ENCODE measurements at places on chromosomes 4 and X.

DNA sequence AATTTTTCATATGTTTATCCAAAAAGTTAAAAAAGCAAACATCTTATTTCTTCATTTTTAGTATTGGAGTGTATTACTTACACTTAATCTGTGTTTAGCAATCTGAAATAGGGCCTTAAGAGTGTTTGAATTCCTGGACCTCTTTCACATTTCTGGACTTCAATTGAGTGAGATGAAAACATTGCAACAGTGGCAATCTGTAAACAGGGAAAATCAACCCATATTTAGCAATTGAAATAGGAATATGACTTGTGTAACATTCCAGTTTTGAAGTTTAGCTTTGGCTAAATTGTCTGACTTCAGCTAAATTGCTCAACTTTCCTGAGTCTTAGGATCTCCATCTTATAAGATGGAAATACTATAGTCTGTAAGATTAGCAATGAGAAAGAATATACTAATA lies 34.6 kb upstream of the FHL1 start:
- DNase-seq: no peak

DNA sequence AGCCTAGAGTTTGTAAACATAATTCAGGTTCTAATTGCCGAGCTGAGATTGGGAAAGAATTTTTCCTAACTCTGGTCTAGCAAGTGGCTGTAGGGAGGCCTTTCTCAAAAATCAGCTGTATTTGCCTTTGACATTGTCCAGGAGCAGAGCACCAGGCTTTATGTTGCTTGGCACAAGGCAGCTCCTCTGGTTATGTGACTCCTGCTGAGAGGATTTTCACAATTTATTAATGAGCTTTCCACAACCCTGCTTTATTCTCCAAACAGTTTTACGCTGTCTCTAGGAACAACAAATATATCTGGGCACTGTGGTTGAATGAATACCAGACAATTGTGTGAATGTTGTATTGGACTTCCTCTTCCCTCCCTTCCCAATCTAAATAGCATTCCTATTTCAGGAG lies 14.9 kb downstream of the LSM6 start:
- no peak for DNase-seq

- DNase-seq: no peak
These were observed 32.9 kb upstream of the TET2 start for GRCh38 chr4:105113800-105114199.

DNA sequence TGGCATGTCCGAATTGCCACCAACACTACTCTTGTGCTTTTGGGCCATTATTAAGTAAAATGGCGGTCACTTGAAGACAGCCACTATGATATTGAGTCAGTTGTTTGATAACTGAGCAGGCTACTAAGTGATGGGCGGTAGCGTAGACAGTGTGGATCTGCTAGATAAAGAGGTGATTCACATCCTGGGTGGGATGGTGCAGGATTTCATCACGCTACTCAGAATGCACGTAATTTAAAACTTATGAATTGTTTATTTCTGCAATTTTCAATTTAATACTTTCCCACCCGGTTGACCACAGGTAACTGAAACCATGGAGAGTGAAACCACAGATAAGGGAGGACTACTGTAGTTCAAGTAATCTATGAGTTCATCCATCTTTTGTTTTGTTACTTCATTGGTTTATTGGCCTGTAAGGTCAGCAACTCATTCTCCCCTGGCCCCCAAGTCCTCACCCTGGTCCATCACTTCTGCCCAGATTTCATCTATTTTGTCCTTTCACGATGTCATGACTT lies 2.9 kb downstream of the ARAF start:
- DNase-seq: no peak

- DNase-seq: peak; percentile 88
These were observed 482 bp upstream of the CDS1 start for GRCh38 chr4:84582302-84582987.

- DNase-seq: no peak
These were observed 295.4 kb downstream of the BCOR start for GRCh38 chrX:39802354-39802753.

DNA sequence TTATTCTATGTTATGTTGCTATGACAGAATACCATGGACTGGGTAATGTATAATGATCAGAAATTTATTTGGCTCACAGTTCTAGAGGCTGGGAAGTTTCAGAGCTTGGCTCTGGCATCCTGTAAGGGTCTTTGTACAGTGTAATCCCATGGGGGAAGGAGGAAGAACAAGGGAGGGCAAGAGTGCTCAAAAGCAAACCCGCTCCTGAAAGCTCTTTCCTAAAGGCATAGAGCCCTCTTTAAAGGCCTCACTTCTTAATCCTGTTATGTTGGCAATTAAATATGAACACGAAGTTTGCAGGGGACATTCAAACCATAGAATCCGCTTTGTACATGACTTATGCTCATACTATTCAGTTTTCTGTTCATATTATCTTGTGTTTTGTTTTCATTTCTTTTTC lies 191.3 kb upstream of the CTSO start:
- DNase-seq: no peak

DNA sequence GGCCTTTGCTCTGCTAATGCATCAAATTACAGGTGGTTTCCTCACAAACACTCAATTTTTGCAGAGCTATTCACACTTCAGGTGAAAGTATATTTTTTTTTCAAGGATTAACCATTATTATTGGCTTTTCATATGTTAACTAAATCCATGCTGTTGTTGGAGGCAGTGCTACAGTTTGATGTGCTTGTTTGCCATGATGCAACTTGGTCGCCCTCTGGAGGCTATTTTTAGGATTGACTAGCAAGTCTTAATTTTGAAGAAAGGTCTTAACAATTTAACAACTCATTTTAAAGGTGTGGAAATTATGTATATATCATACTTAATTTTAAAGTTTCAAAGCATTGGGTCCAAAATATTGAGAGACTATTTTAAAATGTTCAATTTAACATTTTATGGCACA lies 168.8 kb upstream of the FAM47A start:
- peak; percentile 0 for DNase-seq

DNA sequence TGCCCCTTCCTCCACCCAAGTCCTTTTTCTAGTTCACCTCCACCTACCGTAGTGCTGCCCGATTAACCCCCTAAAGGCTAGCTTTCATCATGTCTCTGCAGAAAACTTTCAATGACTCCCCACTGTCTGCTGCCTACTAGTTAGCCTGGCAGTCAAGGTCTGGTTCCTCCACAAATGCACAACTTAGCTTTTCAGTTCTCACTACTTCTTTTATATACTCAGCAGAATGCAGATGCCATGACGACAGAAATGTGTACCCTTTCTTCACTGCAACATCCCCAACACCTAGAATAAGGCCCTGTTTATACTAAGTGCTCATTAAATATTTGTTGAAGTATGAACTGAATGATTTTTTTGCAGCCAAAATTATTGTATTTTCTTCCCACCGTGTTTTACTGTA lies 30.9 kb upstream of the RASGEF1B start:
- DNase-seq: no peak

DNA sequence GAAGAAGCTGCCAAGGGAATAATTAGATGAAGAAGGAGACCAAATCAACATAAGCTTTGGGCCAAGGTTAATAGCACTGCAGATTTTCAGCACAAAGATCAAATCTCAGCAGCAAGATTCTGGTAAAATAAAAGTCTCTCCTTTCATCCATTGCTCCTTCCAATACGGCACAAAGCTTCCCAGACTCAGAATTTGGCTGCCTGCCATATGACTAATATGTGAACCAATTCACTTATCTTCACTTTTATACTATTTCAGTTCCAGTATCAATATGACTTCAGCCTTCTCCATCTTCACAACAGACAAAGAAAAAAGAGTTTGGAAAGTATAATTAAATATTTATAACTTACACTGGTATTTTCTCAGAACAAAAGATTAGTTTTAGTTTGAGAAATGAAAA lies 978.3 kb upstream of the GRID2 start:
- no peak for DNase-seq

- no peak for DNase-seq
These were observed 30.6 kb upstream of the MCF2 start for GRCh38 chrX:139738581-139738980.

DNA sequence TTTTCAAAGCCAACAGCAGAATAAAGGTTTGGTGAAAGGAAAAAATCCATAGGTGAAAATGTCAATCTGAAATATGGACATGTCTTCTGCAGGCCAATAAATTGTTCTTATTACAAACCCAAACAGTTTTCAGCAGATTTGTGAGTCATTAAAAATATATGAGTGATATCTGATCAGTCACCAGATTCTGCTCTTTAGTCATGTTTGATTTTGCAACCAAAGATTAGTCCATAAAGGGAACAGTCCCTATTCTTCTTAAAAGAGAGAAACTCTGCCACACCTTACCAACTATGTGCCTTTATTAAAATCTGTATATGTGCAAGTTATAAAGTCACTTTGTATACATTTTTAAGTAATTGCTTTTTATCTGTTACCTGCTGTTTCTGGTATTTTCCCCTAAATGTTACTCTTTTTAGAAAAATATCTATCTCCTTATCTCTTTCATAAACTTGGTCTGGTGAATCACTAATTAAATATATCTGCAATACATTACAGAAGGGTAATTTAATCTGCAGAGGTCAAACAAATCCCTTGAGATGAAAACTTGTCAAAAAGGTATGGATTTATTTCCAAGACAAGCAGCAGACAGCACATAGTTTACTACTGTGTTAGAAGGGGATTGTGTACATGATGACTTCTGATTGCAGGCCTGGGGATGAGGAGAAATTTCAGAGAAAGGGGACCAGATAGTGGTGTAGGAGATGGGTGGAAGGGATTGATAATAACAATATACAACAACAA lies 322.9 kb upstream of the NWD2 start:
- no peak for DNase-seq

GRCh38 chrX:150504397-150505182 lies 63.8 kb upstream of the MTM1 start:
- DNase-seq: no peak

GRCh38 chr4:41155194-41155830 lies 59.0 kb downstream of the APBB2 start:
- no peak for DNase-seq

DNA sequence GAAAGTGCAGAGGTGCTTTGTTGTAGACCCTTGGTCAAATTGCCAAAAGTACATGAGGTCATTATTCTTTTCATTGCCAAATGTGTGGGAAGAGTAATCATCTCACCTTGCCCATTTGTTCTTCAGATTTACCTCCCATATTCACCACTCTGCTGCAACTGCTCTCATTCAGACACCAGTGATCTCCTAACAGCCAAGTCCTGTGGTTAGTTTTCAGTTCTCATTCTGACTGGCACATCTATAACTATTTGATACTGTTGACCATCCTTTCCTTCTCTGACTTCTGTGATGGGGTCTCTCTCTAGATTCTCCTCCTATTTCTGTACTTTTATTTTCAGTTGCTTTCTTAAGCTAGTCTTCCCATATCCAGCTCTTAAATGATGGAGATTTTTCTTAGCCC lies 39.8 kb downstream of the GRIA3 start:
- DNase-seq: no peak

DNA sequence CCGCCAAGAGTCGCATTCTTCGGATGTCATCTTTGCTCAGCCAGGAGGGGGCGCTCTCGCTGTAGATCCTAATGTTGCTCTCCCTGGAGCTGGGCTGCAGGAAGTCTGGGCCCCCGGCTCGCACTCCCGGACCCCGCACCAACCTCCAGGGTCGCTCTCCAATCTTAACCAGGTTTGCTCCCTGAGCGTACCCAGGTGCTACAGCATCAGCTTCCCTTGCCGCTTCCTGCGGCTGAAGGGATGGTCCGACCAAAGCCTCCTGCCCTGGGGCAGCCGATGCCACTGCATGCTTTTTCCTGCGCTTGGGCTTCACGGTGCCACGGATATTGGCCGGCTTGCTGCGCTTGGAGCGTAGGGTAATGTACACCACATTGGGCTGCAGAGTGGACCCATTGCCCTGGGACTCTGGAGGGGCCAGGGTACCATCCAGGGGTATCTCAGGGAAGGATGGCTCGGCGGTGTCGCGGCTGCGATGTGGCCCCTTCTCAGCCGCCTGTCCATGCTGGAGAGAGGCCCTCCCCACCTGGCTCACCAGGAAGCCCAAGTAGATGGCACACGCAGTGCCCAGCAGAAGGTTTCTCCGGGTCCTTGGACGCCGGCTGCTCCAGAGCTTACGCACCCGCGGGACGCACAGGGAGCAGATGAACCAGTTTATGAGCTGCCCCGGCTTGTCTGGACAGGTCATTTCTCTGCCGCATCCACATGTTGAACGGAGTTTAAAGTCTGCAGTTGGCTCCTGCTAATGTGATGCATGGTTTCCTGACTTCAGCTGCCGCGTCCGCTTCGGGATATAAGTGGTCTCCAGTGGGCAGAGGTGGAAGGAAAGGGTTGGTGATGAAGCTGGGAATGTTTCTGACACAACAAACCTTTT lies 1.9 kb downstream of the GASK1B start:
- no peak for DNase-seq

- DNase-seq: no peak
These were observed 16.0 kb downstream of the ARSD start for GRCh38 chrX:2913118-2913517.

DNA sequence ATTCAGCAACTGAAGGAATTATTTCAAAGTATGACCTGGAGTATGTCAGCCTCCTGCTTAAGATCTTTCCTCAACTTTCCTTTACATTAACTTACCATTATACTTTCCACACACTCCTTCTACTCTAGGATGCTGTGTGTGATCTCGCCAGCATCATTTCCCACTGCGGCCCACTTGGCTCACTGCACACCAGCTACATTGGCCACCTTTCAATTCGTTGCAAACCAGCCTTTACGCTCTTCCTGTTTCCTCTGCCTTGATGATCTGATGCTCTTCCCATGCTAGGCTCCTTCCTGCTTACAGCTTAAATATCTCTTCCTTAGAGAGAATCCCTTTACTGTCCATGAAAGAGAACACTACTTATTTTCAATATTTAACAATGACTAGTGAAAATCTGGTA lies 95.1 kb downstream of the GPM6A start:
- DNase-seq: no peak

DNA sequence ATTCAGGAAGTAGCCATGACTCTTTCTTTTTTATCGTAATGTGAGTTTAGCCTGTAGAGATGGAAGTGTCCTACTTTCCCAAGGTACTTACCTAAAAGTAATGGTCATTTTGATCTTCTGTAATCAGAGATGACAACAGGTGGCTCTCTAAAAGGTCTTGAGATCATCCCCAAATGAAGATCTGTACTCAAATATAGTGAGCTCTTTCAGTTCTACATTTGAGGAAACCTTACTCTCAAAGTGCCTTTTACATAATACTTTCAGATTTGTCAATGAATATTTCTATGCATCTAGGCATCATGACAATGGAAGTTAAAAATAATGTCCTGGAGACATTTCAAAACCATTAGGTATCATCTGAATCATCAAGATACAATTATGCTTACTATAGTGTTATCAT lies 17.2 kb upstream of the MND1 start:
- no peak for DNase-seq

DNA sequence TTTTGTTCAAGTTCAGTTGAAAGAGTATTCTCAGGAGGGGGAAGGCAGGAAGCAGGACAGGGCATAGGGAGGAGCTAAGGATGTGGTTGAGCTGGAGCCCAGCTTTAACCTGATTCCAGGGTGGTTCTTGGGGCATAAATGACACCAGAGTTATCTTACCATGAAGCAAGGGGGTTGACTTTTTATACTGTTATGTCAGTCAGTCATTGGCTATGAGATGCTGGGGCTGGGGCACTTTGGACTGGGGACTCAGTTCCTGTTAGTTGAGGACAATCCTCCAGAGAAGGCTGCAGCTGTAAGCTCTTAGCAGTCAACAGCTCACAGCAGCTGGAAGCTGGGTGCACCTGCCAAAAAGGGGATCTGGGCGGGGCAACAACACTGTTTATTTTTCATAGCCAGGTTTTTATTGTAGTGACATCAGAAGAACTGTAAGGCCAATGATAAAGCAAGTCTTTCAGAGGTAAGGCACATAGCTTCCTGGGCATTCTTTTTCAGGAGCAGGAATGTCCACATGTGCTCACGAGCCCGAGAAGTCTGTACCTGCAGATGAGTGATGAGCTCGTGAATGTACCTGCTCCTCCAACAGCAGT lies 78.5 kb downstream of the MID1IP1 start:
- no peak for DNase-seq
